ENCODE measurements at places on chromosomes 4 and X.

DNA sequence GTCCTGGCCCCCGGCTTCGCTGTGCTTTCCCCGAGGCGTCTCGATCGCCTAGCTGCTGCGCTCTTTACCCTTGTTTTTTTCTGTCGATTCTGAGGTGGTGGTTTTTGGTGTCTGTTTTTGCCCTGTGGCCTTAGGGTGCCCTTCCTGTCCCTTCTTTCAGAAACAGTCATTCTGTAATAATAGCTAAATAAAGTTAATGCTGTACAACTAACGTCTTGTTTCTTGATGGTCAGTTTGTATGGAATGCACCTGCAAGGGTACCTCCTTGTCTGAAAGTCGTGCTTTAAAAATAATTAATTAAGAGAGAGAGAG, 686 bp downstream of the FIP1L1 start:
- no peak for DNase-seq

DNA sequence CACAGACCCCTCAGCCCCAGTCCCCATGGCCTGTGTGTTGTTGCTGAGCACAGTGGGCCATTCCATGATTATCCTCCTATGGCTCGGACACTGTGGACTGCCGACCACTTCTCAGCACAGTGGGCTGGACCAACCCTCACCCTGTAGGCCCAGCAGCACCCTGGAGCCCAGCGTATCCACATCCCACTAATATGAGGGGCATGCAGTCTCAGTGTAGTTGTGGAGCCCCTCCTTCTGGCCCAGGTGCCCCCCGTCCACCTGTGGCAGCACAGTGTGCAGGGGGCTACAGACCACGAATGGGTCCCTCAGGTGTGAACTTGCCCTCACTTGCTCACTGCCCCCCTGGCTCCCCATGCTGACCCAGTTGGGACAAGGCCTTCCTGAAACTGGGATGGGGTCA, 7.9 kb downstream of the SPON2 start:
- DNase-seq: no peak

GRCh38 chrX:43467608-43468234, 188.4 kb upstream of the MAOA start:
- DNase-seq: no peak

DNA sequence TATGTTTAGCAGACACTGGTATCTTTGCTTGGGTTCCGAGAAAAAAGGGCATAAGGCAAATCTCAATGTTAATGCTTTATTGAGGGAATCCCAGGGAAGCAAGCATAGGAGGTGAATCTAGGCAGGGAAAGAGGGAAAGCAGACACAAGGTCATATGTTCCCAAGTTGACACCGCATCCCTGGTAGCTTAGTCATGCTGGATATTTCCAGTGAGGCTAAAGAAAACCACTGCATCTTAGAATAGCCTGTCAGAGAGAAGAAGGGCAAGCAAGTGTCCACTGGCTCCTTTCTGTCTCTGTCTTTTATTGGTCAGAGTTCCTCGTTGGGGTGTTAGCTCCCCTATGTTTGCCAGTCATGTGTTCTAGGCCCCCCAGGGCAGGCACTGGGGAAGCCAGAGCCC, 104.7 kb downstream of the NKX6-1 start:
- DNase-seq: no peak

GRCh38 chrX:118420462-118420861, 74.6 kb downstream of the WDR44 start:
- peak; percentile 89 for DNase-seq

- DNase-seq: no peak
Observed at GRCh38 chrX:109619771-109620170, 5.2 kb downstream of the KCNE5 start.

GRCh38 chr4:47686294-47686872, 151.5 kb downstream of the CORIN start:
- peak; percentile 68 for DNase-seq

DNA sequence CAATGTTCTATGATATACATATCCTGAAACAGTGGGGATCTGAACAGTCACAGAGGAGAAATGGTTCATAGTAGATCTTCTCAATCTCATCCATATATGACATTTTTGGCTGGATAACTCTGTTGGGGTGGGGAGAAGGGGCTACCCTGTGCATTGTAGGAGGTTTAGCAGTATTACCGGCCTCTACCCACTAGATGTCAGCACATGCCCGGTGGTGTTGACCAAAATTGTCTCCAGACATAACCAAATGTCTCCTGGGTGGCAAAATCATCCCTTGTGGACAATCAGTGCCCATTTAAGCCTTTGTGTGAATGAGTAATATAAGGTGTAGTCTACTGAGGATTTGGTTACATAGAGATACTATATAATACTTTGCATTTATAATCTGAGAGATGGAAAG, 89.9 kb downstream of the PLS3 start:
- peak; percentile 59 for DNase-seq

GRCh38 chr4:52604215-52604614, 54.9 kb downstream of the USP46 start:
- no peak for DNase-seq

- no peak for DNase-seq
Observed at GRCh38 chr4:108877821-108878220, 115.0 kb upstream of the ETNPPL start.

DNA sequence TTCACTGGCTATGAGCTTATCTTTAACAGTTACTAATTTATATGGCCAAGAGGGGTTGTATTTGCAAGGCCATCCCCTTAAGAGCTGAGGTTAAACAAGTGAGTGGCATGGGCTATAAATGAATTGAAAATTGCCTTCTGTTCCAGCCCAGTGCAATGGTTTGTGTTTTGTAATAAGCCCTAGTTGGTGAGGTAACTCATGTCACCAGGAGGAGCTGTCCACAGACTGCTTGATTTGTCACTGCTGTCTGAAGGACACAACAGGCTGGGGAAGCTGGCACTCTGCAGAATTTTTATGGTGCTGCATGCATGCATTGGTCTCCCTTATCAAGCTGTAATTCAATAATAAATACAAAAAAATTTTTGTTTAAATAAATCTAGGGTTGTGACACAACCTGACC, 223.8 kb downstream of the IL1RAPL2 start:
- DNase-seq: no peak

DNA sequence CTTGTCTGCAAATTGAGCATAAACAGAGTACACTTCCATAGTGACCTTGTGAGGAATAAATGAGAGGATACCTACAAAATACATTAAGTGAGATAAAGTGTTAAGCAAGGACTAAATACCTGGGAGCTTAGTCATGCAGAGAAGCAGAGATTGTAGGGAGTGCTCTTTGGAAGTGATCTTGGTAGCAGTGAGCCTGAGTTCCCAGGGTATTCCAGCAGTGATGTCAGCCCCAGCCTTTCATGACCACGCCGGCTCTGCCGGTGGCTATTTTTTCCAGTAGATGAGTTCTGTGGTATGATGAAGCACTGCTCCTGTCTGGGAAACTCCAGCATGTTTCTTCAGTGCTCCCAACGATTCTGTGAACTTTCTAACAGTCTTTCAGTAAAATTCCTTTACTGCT, 391.5 kb upstream of the IGFBP7 start:
- DNase-seq: peak; percentile 37

DNA sequence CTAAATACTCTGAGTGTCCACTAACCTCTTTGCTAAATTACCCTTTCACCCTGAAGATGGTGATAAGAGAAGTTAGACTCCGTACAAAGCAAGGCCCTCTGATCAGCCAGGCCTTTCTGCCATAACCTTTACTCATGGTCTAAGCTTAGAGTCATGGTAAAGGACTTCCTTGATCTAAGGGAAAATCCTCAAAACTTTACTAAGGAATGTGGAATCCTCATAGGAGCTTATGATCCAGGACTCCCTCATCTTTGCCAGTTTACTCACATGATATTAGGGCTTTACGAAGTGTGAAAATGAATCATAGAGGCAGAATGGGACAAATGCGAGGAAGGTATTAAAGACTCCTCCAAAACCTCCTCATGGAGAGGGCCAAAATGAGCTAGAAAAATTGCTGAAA, 7.9 kb upstream of the FAM13A start:
- DNase-seq: no peak

- no peak for DNase-seq
Observed at GRCh38 chr4:89266128-89266527, 41.5 kb downstream of the GPRIN3 start.

DNA sequence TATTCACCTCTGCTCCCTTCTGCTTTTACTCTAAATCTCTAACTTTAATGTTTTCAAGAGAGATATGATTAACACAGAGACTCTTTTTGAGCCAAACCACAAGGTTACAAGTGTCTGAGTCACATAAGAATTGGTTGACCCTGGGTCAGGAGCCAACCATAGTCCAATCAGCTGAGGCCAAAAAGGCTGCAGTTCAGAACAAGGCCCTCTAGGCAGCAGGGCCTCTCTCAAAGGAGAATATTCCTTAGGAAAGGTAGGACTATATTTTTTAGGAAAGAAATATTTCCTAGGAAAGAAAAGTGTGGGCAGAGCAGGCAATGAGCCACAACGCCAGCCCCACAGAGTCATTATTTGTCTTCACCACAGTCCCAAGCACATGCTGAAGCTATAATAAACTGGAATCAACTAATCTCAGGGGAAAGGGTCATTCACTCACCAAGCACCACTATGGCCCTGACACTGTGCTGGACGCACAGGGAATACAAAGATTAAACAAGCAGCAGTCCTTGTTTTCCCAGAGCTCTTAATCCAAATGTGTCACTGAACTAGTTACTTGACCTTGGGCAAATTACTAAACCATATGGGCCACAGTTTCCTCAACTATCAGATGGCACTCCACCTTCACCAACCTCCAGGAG, 2.2 kb downstream of the ATP8A1 start:
- DNase-seq: peak; percentile 35

DNA sequence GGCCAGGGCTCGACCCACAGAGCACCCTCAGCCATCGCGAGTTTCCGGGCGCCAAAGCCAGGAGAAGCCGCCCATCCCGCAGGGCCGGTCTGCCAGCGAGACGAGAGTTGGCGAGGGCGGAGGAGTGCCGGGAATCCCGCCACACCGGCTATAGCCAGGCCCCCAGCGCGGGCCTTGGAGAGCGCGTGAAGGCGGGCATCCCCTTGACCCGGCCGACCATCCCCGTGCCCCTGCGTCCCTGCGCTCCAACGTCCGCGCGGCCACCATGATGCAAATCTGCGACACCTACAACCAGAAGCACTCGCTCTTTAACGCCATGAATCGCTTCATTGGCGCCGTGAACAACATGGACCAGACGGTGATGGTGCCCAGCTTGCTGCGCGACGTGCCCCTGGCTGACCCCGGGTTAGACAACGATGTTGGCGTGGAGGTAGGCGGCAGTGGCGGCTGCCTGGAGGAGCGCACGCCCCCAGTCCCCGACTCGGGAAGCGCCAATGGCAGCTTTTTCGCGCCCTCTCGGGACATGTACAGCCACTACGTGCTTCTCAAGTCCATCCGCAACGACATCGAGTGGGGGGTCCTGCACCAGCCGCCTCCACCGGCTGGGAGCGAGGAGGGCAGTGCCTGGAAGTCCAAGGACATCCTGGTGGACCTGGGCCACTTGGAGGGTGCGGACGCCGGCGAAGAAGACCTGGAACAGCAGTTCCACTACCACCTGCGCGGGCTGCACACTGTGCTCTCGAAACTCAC, 3.6 kb downstream of the MID1IP1 start:
- DNase-seq: peak; percentile 24
